Adrenal gland (tissue), 19 donors: ENCODE measurements at places on chromosomes 6 and 20. TPM values are rescaled to one million over a fixed set of nuclear protein-coding genes. Genes with fewer than 3 reads are reported as not detected.

CSNK2A1 gene
- 146 TPM for total RNA-seq

OTOR gene
- total RNA-seq = not detected

ADGB gene
- total RNA-seq = not detected

DNA sequence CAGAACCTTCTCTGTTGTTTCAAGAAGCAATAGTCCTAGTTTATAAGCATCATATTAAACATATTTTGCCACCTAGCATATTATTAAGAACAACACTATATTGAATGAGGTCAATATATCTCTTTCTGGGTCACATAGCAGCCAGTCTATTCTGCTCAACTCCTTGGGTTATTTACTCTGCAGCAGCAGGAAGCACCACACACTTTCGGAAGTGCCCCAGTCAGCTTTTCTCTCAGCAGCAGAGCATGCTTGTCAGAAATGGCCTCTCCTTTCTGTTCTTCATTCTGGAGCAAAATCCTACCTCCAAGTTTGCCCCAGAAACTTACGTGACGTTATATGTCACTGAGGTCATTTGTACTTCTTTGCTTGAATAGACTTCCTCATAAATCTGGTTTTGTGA is 22.7 kb downstream of the CFAP206 start:
- DNase-seq = no peak

- DNase-seq = no peak
Observed at GRCh38 chr6:42820512-42821340, 38.9 kb downstream of the BICRAL start.

- peak; percentile 42 for DNase-seq
Observed at GRCh38 chr20:49045440-49046086, 549 bp upstream of the CSE1L start.

DNA sequence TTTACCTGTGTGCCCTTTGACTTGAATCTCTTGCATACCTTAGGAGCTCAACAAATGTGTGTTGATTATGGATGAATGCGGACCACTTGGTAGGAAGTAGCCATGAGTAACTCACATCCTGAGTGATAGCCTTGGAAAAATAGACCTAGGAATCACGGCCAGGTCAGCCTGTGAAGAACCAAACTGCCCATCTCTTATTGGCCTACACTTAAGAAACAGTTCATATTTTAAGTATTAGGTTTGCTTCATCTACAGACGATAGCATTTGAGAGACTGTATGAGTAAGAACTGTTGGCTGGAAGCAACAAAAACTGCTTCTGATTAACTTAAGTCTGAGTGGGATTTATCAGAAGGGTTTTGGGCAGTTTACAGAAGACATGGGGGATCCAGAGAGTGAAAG is 320.1 kb upstream of the PRND start:
- no peak for DNase-seq

GRCh38 chr20:36883977-36884535 is 8.1 kb downstream of the TLDC2 start:
- DNase-seq = no peak

DNA sequence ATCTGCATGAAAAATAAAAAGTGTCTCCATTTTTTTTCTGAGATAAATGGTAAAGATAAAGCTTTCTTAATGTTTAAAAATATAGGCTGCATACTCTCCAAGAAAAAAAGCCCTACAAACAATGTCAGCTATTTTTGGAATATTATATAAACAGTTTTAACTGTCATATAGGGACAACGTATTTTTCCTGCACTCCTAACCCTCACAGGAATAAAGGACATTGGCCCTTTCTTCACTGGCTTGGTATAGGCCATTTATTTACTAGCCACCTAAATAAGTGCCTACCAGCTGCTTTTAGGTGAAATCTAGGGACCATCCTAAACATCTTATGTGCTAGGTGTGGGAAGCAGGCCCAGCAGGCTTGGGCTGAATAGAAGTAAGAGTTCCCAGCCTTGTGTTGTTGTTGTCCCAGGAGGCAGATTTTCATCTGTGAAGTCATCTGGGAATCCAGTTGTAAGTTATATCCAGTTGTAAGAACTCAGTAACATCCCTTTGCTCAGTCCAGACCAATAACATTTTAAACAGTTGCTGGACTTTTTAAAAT is 21.3 kb downstream of the FOXO3 start:
- no peak for DNase-seq

- no peak for DNase-seq
Observed at GRCh38 chr6:143267760-143268159, 182.7 kb downstream of the ADAT2 start.

DNA sequence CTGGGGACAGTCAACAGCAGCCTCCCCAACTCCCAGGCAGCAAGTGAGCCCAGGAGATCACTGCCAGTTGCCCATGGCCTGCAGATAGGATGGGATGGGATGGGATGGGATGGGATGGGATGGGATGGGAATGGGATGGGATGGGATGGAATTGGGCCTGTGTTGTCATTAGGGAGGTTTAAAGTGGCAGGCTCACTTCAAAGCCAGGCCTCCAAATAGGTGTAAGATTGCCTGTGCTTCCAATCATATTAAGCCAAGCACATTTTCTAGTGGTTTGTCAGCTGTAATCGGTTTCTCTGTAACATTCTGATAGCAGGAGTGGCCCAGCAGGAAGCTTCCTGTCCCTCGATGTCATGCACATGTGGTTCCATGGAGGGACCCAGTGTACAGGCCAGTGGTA is 82.7 kb upstream of the NXT1 start:
- no peak for DNase-seq

GRCh38 chr6:34573567-34574183 is 17.5 kb upstream of the SPDEF start:
- DNase-seq = no peak

DNA sequence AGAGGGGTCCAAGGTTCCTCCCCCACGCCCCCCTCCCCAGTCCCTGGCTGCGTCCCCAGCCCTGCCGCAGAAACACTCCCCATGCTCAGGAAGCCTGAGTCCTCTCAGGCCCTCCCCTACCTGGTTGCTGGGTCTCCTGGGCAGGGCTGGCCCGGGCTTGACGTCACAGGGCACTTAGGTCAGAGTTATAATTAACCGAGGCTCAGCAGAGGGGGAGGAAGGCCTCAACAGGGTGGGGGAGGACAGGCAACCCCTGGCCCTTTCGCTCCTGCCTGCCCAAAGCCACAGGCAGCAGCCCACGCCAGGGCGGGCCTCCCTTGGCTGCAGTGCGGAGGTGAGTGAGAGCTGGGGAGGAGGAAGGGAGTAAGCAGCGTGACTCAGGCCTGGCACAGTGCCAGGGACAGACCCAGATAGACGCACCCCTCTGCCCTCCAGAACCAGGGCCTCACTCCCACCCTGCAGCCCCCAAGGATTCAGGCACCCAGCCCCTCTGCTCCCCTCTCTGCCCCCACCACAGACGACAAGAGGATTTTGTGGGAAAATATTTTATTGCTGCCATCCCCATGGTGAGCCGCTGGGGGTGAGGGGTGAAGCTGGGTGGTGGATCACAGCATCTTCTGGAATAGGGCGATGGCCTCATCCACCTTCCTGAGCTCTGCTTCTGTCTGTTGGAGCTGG is at the start of gene VWA7:
Gene VWA7, minus strand, starts transcription at position 340 of the 678 bp plus-strand sequence. CDS start 549 bp downstream, outside the sequence.
- peak; percentile 45 for DNase-seq

DNA sequence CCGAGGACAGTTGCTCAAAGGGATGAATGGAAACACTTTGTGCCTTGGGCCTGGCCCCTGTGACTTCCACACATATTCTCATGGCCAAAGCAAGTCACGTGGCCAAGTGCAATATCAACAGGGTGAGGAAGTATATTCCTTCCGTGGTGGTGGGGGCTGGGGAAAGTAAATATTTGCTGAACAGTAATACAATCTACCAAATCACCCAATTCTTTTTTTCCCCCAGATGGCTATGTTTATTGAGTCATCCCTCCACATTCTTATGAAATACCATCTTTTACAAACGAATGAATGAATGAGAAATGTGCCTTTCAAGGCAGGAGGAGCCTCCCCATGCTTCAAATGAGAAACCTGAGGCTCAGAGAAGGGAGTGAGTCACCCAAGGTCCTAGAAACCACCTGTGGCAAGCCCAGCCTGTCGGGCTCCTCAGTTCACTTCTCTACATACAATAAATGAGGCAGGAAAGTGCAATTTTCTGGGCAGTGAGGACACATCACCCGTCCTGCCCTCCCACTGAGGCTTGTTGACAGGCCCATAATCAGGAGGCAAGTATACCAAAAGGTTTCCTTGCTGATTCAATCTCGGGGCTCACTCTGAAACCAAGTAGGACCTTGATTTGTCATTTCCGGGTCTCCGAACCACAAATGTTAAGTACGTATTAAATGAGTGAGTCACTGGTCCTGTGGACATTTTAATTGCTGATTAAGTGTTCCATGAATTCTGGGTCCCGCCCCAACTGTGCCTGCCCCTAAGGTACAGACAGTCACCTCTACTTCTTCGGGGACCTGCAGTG is 25.3 kb upstream of the TOP1 start:
- DNase-seq = peak; percentile 85
